ENCODE measurements at places on chromosomes 3 and 15. TPM values are rescaled to one million over a fixed set of nuclear protein-coding genes. Genes with fewer than 3 reads are reported as not detected.

DNA sequence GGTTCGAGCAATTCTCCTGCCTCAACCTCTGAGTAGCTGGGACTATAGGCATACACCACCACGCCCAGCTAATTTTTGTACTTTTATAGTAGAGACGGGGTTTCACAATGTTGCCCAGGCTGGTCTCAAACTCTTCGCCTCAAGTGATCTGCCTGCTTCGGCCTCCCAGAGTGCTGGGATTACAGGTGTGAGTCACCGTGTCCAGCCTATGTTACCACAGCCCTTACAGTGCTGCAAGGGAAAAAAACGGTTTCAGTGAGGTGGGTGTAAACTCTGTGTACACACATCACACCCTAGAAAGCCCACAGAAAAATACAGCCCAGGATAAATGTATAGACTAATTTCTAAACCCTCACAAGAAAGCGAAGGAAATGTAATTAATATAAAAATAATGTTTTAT, 103.5 kb upstream of the AKAP13 start:
- no peaks in the 10 kb centered on the region for H3K36me3 ChIP-seq
- no peak overlapping the region for H3K27ac ChIP-seq

DNA sequence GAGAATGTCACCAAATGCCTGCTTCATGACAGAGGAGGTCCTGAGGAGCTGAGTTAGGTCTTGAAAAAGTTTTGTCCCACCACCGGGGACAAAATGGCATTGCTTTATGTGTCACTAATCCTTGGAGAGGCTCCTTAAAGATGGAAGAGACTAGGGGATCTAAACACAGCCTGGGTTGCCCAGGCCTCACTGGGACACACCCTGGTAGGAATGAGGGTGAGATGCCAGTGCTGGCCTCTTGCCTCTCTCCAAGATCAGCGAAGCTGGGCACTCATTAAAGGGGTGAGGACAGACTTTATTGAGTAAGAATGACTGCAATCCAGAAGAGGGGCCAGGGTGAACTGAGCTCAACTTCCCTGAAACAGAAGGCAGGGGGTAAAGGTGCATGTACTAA, 58.5 kb upstream of the KLF13 start:
- H3K27ac ChIP-seq: no peak overlapping the region
- no peaks in the 10 kb centered on the region for H3K36me3 ChIP-seq
- no peaks in the 10 kb centered on the region for H3K27me3 ChIP-seq
- no peak overlapping the region for H3K4me3 ChIP-seq
- peaks cover 35% of the 10 kb centered on the region for H3K4me1 ChIP-seq

GRCh38 chr3:82354228-82354627, 592.8 kb upstream of the GBE1 start:
- no peak overlapping the region for H3K4me3 ChIP-seq
- no peaks in the 10 kb centered on the region for H3K36me3 ChIP-seq
- DNase-seq: no peak
- no peak overlapping the region for H3K27ac ChIP-seq
- H3K27me3 ChIP-seq: no peaks in the 10 kb centered on the region

GRCh38 chr3:138367326-138367850, 19.0 kb downstream of the MRAS start:
- no peak for DNase-seq
- H3K27ac ChIP-seq: no peak overlapping the region
- no peaks in the 10 kb centered on the region for H3K36me3 ChIP-seq
- no peaks in the 10 kb centered on the region for H3K27me3 ChIP-seq
- no peak overlapping the region for H3K4me3 ChIP-seq
- no peaks in the 10 kb centered on the region for H3K4me1 ChIP-seq

GRCh38 chr15:69490356-69491037, 37.9 kb downstream of the RPLP1 start:
- H3K27ac ChIP-seq: no peak overlapping the region
- H3K27me3 ChIP-seq: no peaks in the 10 kb centered on the region
- H3K4me3 ChIP-seq: no peak overlapping the region
- H3K36me3 ChIP-seq: no peaks in the 10 kb centered on the region
- no peaks in the 10 kb centered on the region for H3K4me1 ChIP-seq

DNA sequence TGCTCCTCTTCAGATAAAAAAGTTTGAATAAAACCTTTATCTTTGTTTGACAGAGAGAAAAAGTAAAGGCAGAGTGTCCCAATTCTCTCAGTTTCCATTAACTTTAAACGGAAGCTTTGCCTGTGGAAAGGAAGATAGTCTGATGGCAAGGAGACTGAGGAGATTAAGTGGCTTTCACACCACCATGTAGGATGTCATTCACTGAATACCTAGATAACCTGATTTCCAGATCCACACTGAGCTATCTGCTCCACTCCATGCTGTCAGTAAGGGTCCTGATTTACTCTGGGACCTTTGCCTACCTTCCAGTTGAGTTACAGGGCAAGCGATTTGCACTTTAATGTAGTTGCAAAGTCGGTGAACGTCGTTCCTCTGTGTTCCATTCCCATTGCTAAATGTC, 233.4 kb upstream of the TBL1XR1 start:
- H3K27ac ChIP-seq: no peak overlapping the region
- no peak for DNase-seq
- H3K4me3 ChIP-seq: no peak overlapping the region
- H3K4me1 ChIP-seq: peaks cover 16% of the 10 kb centered on the region
- no peaks in the 10 kb centered on the region for H3K27me3 ChIP-seq

DNA sequence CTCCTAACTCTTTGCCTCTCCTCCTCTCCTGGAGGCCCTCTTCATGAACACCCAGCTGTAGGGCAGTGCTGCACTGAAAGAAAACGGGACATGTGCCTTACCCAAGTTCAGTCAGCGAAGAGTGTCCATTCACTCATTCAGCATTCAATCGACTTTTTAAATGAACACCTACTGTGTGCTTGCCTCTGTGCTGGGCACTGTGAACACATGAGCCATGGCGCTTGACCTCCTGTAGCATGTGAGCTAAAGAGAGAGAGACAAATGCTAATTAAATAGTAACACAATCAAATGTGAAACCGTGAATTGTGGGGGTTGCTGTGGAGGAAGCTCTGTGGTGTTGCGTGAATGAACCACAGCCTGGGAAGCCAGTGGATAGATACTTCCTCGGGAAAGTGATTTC, 43.4 kb downstream of the ST6GAL1 start:
- H3K27me3 ChIP-seq: no peaks in the 10 kb centered on the region
- no peak overlapping the region for H3K4me3 ChIP-seq
- H3K27ac ChIP-seq: no peak overlapping the region
- H3K4me1 ChIP-seq: no peaks in the 10 kb centered on the region
- H3K36me3 ChIP-seq: no peaks in the 10 kb centered on the region

GRCh38 chr3:45638299-45639043, 43.9 kb downstream of the LIMD1 start:
- no peak for DNase-seq
- H3K4me3 ChIP-seq: no peak overlapping the region
- peaks cover 4% of the 10 kb centered on the region for H3K36me3 ChIP-seq
- peaks cover 8% of the 10 kb centered on the region for H3K4me1 ChIP-seq
- no peaks in the 10 kb centered on the region for H3K27me3 ChIP-seq

DNA sequence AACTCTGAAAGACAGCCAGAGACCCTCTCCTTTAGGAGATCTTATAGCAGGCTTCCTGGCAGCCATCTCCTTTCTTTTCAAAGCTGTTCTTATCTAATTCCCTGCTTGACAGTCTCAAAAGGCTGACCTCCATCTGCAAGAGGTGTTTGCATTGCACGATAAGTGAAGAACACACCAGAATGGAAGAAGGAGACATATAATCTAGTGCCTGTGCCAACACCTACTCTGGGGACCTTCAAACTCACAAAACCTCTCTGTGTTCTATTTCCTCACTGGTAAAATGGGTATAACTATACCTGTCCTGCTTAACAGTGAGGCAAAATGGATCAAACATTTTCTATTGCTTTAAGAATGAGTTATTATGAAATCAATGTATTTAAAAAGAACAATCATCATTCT, 65.0 kb downstream of the WDR72 start:
- no peak overlapping the region for H3K27ac ChIP-seq
- no peaks in the 10 kb centered on the region for H3K27me3 ChIP-seq
- H3K4me1 ChIP-seq: no peaks in the 10 kb centered on the region
- H3K36me3 ChIP-seq: no peaks in the 10 kb centered on the region
- DNase-seq: no peak

DNA sequence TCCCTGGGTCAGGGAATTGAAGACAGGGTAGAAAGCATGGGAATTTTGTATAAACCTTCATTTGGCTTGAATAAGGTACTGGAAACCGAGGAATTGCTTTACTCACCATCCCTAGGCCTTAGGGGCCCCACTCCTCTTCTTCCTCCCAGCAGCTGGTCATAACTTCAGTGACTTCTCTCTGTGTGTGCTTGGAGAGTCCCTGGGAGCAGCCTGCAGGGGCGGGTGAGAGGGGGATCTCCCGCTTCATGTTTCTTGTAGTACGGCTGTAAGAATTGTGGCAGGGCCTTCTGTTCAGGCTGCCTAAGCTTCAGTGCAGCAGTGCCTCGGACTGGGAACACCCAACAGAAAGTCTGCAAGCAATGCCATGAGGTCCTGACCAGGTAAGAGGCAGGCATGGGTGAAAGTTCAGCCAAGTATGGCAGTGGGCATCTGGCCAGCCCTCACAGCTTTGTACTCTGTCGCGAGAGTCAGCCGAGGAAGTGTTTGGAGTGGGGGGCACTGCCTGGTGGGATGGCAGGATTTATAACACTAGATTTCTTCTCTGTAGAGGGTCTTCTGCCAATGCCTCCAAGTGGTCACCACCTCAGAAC, 1.7 kb upstream of the DNAJC17 start:
- DNase-seq: no peak
- no peaks in the 10 kb centered on the region for H3K27me3 ChIP-seq
- H3K4me1 ChIP-seq: peaks cover 15% of the 10 kb centered on the region
- H3K36me3 ChIP-seq: peaks cover 37% of the 10 kb centered on the region
- H3K4me3 ChIP-seq: no peak overlapping the region

DNA sequence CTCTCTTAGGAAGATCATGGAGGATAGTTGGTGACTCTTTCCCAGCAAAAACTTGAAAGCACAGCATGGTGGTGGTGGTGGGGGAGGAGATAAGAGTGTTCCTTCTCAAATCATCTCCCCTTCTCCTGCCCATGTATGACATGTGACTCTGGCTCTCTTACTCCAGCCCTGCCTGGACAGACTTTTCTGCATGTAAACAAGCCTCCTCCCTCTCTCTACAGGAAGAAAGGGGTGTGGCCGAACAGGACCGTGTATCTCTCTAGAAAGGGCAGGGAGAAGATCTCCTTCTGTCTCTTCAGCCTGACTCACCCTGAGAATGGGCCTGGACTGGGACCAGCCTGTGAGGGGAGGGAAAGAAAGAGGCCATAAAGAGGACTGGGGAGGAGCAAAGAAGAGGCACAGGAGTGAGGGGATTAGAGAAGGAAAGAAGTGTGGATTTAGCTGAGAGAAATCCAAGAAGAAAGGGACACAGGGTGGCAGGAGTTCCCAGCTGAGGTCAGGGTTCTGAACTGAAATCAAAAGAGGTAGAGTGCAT, 1.5 kb downstream of the CELF6 start:
- H3K4me3 ChIP-seq: no peak overlapping the region
- DNase-seq: no peak
- no peak overlapping the region for H3K27ac ChIP-seq
- H3K36me3 ChIP-seq: peaks cover 2% of the 10 kb centered on the region
- H3K4me1 ChIP-seq: peaks cover 24% of the 10 kb centered on the region

DNA sequence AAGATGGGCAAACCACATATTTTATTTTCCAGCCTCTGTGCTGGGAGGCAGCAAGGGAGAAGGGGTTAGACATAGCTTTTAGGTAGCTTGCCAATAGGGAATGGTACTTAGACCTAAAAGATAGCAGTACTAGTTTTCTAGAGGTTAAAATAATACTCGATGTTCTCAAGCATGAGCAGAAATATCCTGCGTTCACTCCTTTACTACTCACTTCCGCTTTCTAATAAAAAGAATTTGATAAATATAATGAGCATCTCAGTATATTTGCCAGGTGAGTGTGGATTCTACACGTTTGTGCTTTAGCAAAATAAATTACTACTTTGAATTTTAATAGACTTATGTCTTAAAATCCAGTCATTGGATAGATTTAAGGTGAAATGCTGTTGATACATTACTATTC, 39.4 kb upstream of the CD47 start:
- no peak overlapping the region for H3K27ac ChIP-seq
- no peaks in the 10 kb centered on the region for H3K36me3 ChIP-seq
- DNase-seq: no peak
- no peaks in the 10 kb centered on the region for H3K27me3 ChIP-seq
- H3K4me3 ChIP-seq: no peak overlapping the region

- H3K27me3 ChIP-seq: no peaks in the 10 kb centered on the region
- peaks cover 12% of the 10 kb centered on the region for H3K36me3 ChIP-seq
- H3K27ac ChIP-seq: no peak overlapping the region
Measured at GRCh38 chr3:4736284-4736861, 242.9 kb upstream of the BHLHE40 start.

DNA sequence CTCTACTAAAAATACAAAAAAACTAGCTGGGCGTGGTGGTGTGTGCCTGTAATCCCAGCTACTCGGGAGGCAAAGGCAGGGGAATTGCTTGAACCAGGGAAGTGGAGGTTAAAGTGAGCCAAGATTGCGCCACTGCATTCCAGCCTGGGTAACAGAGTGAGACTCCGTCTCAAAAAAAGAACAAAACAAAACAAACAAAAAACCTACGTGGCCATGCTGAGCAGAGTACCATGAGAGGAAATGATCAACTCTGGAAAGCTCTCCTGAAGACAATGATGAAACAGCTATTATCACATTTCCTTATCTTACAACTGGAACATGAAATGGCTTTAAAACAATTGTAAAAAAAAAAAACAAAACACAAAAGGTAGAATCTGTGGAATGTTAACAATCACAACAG, 75.2 kb downstream of the CHSY1 start:
- H3K4me3 ChIP-seq: no peak overlapping the region
- peaks cover 22% of the 10 kb centered on the region for H3K4me1 ChIP-seq
- H3K27ac ChIP-seq: no peak overlapping the region
- H3K36me3 ChIP-seq: peaks cover 15% of the 10 kb centered on the region
- DNase-seq: no peak

The TRANK1 gene
- 0.16 TPM for polyA plus RNA-seq

The ZNF80 gene
- not detected for polyA plus RNA-seq

The SEMA3G gene
- 0.10 TPM for polyA plus RNA-seq

The ABHD10 gene
- 14.8 TPM for polyA plus RNA-seq

The GPR176 gene
- 21.9 TPM for polyA plus RNA-seq

Measured in SK-N-SH (cell line).